ENCODE measurements at places on chromosomes 7 and 10.
A peak's percentile ranks its signal among the peaks of the same experiment; 100 is the strongest.

- DNase-seq: no peak
- no peak overlapping the region for H3K4me3 ChIP-seq
Observed at GRCh38 chr7:118186501-118186900, 2.5 kb downstream of the LSM8 start.

- no peaks in the 10 kb centered on the region for H3K36me3 ChIP-seq
- H3K4me3 ChIP-seq: no peak overlapping the region
- no peaks in the 10 kb centered on the region for H3K27me3 ChIP-seq
- no peak overlapping the region for H3K27ac ChIP-seq
- H3K4me1 ChIP-seq: no peaks in the 10 kb centered on the region
- no peak for DNase-seq
Observed at GRCh38 chr10:113450906-113451305, 101.9 kb upstream of the HABP2 start.

DNA sequence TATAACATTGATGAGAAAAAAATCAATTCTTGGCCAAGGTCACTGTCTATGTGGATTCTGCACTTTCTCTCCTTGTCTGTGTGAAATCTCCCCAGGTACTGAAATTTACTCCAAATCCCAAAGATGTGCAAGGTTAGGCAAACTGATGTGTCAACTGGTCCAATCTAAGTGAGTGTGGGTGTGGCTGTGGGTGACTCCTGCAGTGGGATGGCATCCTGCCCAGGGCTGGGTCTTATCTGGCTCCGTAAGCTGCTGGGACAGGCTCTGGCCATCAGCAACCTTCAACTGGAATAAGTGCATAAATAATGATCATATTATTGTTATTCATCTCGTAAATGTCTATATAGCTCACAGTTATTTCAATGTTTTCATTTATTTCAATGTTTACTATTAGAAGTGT, 79.3 kb downstream of the JCAD start:
- no peak overlapping the region for H3K27ac ChIP-seq
- no peaks in the 10 kb centered on the region for H3K4me1 ChIP-seq
- DNase-seq: no peak
- no peaks in the 10 kb centered on the region for H3K27me3 ChIP-seq
- H3K36me3 ChIP-seq: no peaks in the 10 kb centered on the region

DNA sequence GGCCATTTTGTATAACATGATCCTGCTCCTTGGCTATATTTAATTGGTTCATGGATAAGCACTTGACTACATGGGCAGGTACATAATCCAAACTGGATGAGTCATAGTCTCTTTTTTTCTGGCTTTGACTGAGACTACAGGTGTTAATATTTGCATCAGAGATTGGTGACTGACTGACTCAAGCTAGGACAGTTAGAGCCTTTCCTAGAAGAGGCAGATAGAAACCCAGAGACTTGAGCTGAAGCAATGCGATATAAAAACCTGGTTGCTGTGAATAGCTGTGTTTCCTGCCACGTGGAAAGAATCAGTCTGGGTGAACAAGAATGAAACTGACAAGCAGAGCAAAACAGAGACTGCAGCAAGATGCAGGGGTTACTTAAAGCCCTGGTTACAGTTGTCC, 81.0 kb downstream of the SAMD9 start:
- H3K4me1 ChIP-seq: no peaks in the 10 kb centered on the region
- no peaks in the 10 kb centered on the region for H3K36me3 ChIP-seq
- H3K27me3 ChIP-seq: no peaks in the 10 kb centered on the region
- no peak overlapping the region for H3K4me3 ChIP-seq

DNA sequence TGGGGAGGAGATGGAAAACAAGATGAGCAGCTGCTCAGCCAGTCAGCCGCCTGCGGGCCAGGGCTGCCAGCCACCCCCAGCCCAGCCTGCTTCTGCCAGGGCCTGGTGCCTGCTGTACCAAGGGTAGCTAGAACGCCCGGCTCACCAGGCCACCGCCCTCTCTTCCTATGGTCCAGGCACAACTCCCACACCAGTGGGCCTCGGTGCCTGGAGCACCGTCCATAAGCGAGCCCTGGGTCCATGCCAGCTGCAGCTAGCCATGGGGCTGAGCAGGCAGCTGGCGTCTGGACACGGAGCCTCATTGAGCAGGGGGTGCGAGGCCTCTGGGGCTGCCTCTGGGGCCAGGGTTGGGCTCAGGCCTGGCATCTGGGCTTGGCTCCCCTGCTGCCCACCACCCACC, 8.5 kb upstream of the RABGEF1 start:
- no peak overlapping the region for H3K4me3 ChIP-seq
- no peak overlapping the region for H3K27ac ChIP-seq
- peaks cover 2% of the 10 kb centered on the region for H3K36me3 ChIP-seq
- no peak for DNase-seq
- H3K27me3 ChIP-seq: no peaks in the 10 kb centered on the region

DNA sequence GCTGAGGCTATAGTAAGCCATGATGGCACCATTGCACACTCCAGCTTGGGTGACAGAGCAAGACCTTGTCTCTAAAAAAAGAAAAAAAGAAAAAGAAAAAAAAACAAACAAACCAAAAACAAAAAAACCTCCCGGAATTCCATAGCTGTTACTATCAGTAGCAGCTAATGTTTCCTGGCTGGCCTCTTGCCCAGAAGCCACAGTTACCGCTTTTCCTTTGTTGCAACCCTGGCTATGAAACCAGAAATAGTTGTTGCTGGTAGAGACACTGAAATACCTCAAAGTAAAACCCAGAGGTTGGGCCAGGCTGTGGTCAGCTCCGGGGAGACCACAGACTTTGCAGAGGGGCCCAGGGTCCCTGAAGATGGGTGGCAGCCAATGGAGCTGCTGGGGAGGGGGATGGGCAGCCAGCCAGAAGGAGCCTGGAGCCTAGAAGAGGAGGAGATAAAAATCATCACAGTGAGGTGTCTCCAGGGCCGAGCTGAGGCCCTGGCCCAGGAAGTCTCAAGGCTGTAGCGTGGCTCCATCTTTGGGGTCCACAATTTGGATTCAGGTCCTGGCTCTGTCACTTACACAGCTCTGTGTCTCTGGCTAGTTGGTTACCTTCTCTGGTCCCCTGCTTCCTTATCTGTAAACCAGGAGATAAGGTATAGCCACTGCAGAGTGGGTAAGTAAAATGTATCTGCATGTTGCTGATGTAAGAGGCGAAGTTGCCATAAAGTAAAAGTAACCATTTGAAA, 3.4 kb upstream of the CHST12 start:
- peaks cover 13% of the 10 kb centered on the region for H3K4me1 ChIP-seq
- H3K4me3 ChIP-seq: no peak overlapping the region
- no peaks in the 10 kb centered on the region for H3K36me3 ChIP-seq
- peak overlapping the region; percentile 12 for H3K27ac ChIP-seq

- no peaks in the 10 kb centered on the region for H3K4me1 ChIP-seq
- no peaks in the 10 kb centered on the region for H3K27me3 ChIP-seq
- H3K4me3 ChIP-seq: no peak overlapping the region
- H3K27ac ChIP-seq: no peak overlapping the region
Observed at GRCh38 chr7:78472519-78472918, 673.9 kb downstream of the PHTF2 start.

GRCh38 chr10:99536338-99537085, 3.8 kb downstream of the NKX2-3 start:
- peak overlapping the region; percentile 59 for H3K4me3 ChIP-seq
- no peak overlapping the region for H3K27ac ChIP-seq
- DNase-seq: peak; percentile 60
- no peaks in the 10 kb centered on the region for H3K36me3 ChIP-seq
- peaks cover 63% of the 10 kb centered on the region for H3K27me3 ChIP-seq

- no peaks in the 10 kb centered on the region for H3K36me3 ChIP-seq
- H3K4me3 ChIP-seq: no peak overlapping the region
- H3K27me3 ChIP-seq: no peaks in the 10 kb centered on the region
- peaks cover 5% of the 10 kb centered on the region for H3K4me1 ChIP-seq
- no peak overlapping the region for H3K27ac ChIP-seq
Observed at GRCh38 chr7:28509251-28510025, 97.1 kb downstream of the CREB5 start.

GRCh38 chr7:52233248-52233647, 802.2 kb upstream of the POM121L12 start:
- no peaks in the 10 kb centered on the region for H3K36me3 ChIP-seq
- no peak overlapping the region for H3K4me3 ChIP-seq
- DNase-seq: no peak
- no peaks in the 10 kb centered on the region for H3K27me3 ChIP-seq

- H3K27me3 ChIP-seq: no peaks in the 10 kb centered on the region
- peaks cover 3% of the 10 kb centered on the region for H3K36me3 ChIP-seq
- no peak overlapping the region for H3K4me3 ChIP-seq
- H3K4me1 ChIP-seq: no peaks in the 10 kb centered on the region
- H3K27ac ChIP-seq: no peak overlapping the region
- no peak for DNase-seq
Observed at GRCh38 chr7:104153287-104153686, 54.5 kb downstream of the ORC5 start.

- DNase-seq: no peak
- H3K4me1 ChIP-seq: no peaks in the 10 kb centered on the region
- no peak overlapping the region for H3K4me3 ChIP-seq
- no peaks in the 10 kb centered on the region for H3K36me3 ChIP-seq
- no peaks in the 10 kb centered on the region for H3K27me3 ChIP-seq
Observed at GRCh38 chr7:94602181-94602580, 53.8 kb downstream of the SGCE start.

DNA sequence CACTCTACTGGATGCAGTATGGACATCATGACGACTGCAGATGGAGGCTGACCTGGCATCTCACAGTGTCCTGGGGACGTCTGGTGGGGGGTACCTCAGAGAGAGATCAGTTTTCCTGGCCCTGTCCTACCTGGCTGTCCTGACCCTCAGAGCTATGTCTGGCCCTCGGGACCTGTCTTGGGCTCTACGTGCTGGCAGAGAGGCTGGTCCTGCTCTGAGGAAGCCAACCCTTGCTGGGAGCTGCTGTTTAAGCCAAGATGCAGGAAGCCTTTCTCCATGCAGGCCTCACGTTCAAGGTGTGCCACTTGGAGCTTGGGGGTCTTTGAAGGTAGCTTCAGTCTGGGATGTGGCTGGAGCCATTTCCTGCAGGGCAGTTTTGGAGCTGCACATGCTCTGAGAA, 42.1 kb upstream of the CXCL12 start:
- H3K27ac ChIP-seq: no peak overlapping the region
- no peaks in the 10 kb centered on the region for H3K4me1 ChIP-seq
- no peaks in the 10 kb centered on the region for H3K36me3 ChIP-seq

DNA sequence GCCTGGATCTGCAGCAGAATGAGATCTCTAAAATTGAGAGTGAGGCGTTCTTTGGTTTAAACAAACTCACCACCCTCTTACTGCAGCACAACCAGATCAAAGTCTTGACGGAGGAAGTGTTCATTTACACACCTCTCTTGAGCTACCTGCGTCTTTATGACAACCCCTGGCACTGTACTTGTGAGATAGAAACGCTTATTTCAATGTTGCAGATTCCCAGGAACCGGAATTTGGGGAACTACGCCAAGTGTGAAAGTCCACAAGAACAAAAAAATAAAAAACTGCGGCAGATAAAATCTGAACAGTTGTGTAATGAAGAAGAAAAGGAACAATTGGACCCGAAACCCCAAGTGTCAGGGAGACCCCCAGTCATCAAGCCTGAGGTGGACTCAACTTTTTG, 21.4 kb downstream of the LRRC17 start:
- no peak for DNase-seq
- no peaks in the 10 kb centered on the region for H3K27me3 ChIP-seq

- H3K4me3 ChIP-seq: no peak overlapping the region
- H3K27me3 ChIP-seq: no peaks in the 10 kb centered on the region
- no peak for DNase-seq
- peaks cover 70% of the 10 kb centered on the region for H3K36me3 ChIP-seq
- peak overlapping the region; percentile 75 for H3K27ac ChIP-seq
Observed at GRCh38 chr7:43612128-43612527, 29.2 kb downstream of the STK17A start.

DNA sequence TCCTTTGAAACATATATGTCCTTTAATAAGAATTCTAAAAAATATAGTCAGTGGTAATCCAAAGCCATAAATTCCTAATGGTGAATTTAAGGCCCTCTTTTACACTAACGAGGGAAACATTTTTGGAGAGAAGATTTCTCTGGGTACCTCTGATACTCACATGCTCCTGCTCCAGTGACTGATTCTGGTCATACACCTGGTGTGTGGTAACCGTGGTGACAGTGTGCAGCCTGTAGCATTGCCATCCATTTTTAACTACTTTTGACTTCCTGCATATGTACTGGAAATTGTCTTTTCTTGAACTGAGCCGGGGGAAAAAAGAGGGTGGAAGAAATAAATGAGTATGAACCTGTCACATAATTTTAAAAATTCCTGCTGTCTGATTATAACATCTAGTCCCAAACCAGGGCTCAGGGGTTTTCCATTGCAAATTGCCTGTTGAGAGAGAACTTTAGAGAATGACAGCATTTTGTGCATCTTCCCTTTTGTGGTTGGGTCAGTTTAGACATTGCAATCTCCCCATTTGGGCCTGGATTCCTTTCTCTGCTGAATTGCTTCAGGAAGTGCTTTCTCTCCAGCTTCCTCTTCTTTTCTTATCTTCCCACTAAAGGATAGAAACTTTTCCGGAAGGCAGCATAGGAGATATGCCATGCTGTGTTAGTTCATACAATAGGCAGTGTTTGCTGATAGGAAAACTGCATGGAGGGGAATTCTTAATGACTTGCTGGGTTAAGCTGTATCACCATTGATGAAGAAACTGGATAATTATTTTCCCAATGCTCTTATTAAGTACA, 125.5 kb downstream of the GRM3 start:
- no peaks in the 10 kb centered on the region for H3K36me3 ChIP-seq
- H3K27me3 ChIP-seq: no peaks in the 10 kb centered on the region
- H3K4me3 ChIP-seq: no peak overlapping the region
- no peaks in the 10 kb centered on the region for H3K4me1 ChIP-seq

DNA sequence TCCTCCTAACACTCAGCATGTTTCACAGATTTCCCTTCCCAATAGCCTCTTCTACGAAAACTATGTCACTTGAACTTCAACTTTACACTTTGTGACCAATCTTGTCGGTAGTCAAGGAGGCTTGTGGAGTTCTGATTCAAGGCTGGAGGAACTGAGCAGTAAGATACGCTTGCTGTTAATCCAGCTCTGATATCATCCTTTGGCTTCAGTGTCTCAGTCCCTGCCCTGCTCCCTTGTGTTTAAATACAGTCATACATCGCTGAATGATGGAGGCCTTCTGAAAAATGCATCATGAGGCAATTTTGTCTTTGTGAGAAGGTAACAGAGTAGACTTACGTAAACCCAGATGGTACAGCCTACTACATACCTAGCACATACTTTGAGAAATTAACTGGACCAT, 173.6 kb downstream of the RNF133 start:
- no peaks in the 10 kb centered on the region for H3K36me3 ChIP-seq
- H3K27ac ChIP-seq: no peak overlapping the region

GRCh38 chr7:157466867-157467261, 130.1 kb downstream of the DNAJB6 start:
- H3K36me3 ChIP-seq: no peaks in the 10 kb centered on the region
- no peaks in the 10 kb centered on the region for H3K4me1 ChIP-seq
- H3K27me3 ChIP-seq: peaks cover 10% of the 10 kb centered on the region
- DNase-seq: no peak
- H3K27ac ChIP-seq: no peak overlapping the region

GRCh38 chr7:400901-401485, 111.0 kb downstream of the FOXL3 start:
- no peak overlapping the region for H3K27ac ChIP-seq
- H3K27me3 ChIP-seq: no peaks in the 10 kb centered on the region
- H3K4me3 ChIP-seq: no peak overlapping the region
- H3K36me3 ChIP-seq: no peaks in the 10 kb centered on the region
- no peak for DNase-seq
- H3K4me1 ChIP-seq: no peaks in the 10 kb centered on the region
